H1 (cell line): ENCODE measurements at places on chromosomes 4 and X.

DNA sequence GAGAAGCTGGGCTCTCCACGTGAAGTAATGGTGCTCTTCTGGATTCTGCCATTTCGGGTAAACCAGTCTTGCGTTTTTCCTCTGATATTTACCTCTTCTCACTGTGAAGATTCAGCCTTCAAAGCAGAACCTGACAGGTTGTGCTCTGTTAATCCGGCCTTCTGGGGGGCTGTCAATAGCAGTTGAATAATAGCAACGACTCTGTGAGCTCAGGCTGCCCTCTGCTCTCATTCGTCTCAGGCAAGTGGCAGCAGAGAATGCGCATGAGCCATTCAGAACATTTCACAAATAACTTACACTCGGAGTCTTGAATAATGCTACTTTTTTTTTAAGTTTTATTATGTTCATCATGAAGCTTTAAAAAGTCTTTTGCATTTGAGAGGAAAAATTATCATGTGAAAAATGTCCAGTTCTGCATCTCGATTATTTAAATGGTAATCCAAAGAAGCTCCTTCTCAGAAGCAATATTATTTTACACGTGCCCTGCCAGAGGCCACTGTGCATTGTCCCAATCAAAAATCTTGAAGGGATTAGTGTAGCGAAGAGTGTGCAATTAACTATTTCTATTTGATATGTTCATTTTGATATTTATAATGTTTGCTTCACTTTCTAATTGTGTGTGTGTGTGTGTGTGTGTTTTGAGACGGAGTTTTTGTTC, 354.2 kb upstream of the FAT1 start:
- H3K4me1 ChIP-seq, result no peaks in the 10 kb centered on the region
- H3K36me3 ChIP-seq, result no peaks in the 10 kb centered on the region
- H3K4me3 ChIP-seq, result no peak overlapping the region
- DNase-seq, result no peak
- H3K27ac ChIP-seq, result no peak overlapping the region

DNA sequence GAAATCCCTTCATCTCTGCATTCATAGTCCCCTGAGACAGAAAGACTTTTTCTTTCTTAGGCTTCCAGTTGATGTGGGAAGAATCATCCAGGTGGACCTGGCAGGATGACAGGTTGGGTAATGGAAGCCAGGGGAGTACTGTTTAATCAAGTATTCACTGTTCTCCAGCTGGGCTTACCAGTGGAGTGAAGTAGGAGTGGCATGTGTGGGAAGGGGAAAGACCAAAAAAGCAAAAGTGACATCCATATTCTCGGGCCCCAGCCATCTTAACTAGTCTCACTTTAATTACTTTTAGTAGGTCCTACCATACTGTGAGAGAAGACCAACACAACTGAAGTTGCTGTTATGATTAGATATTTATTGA, 18.5 kb downstream of the VSIG4 start:
- no peak for DNase-seq
- no peak overlapping the region for H3K27ac ChIP-seq
- no peaks in the 10 kb centered on the region for H3K4me1 ChIP-seq
- H3K27me3 ChIP-seq, result no peaks in the 10 kb centered on the region

DNA sequence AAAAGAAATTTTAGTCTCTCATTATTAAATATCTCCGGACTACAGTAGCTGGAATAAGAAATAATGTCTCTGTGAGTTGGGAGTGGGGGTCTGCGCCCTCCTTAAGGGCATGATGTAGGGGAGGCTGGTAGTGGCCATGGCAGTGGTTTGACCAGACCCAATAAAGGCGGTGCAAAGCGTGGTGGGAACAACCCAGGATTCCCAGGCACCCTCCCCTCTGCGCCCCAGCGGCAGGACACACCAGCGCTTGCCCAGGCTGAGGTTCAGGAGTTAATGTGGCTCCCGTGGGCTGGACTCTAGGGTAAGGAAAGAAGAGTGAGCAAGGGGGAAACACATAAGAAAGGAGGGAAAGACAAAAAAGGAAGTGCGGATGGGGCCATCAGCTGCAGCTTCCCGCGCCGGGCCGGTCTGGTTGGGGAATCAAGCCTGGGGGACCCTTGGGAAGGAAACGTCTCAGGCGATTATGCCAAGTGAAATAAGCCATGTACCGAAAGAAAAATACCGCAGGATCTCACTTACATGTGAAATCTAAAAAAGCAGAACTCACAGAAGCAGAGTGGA, 157.5 kb upstream of the SMIM31 start:
- H3K4me1 ChIP-seq, result no peaks in the 10 kb centered on the region
- no peaks in the 10 kb centered on the region for H3K36me3 ChIP-seq
- no peak overlapping the region for H3K4me3 ChIP-seq
- H3K27ac ChIP-seq, result no peak overlapping the region
- no peak for DNase-seq

- no peaks in the 10 kb centered on the region for H3K36me3 ChIP-seq
- H3K27me3 ChIP-seq, result no peaks in the 10 kb centered on the region
- no peak for DNase-seq
- H3K4me1 ChIP-seq, result no peaks in the 10 kb centered on the region
- H3K27ac ChIP-seq, result no peak overlapping the region
- no peak overlapping the region for H3K4me3 ChIP-seq
Measured at GRCh38 chr4:59971952-59972351, 1228.2 kb upstream of the ADGRL3 start.

DNA sequence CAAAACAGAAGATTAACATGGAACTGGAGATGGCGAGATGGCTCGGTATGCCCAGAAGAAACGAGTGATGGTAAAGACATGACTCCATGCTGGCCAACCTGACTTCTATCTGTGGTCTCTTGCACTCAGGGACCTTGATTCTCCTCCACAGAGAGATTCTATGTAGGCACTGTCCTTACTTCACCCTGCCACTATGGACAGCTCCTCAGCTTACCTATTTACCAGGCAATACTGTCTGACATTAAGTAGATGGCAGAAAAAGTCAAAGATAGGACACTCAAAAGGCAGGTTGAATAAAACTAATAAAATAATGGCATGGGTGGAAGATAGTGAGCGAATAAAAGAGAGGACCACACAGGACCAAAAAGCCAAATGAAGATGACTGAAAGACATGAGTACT, 35.2 kb upstream of the NDNF start:
- no peaks in the 10 kb centered on the region for H3K36me3 ChIP-seq
- H3K27me3 ChIP-seq, result no peaks in the 10 kb centered on the region
- H3K4me3 ChIP-seq, result no peak overlapping the region
- H3K27ac ChIP-seq, result no peak overlapping the region
- no peaks in the 10 kb centered on the region for H3K4me1 ChIP-seq

DNA sequence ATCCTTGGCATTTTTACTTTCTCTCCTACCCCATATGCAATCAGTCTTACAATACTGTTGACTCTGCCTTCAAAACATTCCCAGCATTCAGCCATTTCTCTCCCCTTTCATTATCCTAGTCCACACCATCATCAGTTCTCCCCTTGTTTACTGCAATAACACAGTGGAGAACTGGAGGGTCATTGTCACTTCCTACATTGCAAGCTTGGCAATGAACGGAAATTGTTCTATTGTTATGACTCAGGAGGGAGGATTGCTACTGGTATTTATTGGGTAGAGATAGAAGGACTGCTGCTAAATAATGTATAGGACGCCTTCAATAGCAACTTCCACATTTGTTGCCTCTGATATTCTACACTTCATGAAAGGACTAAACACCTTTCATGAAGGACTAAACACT, 231.8 kb downstream of the BANK1 start:
- H3K36me3 ChIP-seq, result no peaks in the 10 kb centered on the region
- no peak overlapping the region for H3K27ac ChIP-seq
- no peaks in the 10 kb centered on the region for H3K27me3 ChIP-seq
- DNase-seq, result no peak
- H3K4me1 ChIP-seq, result no peaks in the 10 kb centered on the region
- H3K4me3 ChIP-seq, result no peak overlapping the region

DNA sequence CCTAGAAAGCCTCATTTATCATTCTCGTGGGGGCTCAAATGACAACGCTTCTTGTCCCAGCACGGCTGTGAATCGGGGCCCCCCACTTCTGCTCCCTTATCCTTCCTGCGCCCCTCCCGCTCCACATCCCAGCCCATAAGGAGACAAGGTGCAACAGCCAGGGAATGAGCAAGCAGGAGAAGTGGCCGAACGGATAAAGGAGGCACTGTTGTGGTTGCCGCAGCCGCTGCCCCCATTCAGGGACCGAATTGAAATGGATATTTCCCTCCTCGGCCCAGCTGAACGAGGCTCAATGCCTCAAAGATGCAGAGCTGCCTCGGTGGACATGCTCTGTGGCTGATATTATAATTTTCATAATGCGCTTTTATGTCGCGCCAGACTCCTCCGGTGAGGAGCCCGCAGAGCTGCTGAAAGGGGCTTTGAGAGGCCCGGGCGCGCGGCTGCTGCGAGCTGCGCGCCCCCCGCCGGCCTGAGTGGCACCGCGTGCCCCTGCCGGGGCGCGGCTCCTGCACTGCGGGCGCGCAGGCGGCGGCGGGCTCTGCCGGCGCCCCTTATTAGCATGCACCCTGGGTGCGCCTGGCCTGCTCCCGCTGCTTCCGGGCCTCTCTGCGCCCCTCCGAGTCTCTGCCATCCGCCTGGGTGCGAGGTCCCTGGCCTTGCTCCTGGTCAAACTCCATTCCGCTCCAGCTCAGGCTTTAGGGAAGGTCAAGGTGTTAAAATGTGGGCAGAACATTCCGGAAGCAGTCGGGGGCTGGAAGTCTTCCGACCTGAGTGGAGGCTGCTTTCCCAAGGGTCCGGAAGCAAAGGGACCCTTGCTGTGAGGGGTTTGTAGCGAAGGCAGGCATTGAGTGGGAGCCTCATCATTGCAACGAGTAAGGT, 68.2 kb upstream of the TMEM33 start:
- H3K27me3 ChIP-seq, result peaks cover 85% of the 10 kb centered on the region
- H3K4me1 ChIP-seq, result peaks cover 25% of the 10 kb centered on the region
- peak; percentile 72 for DNase-seq
- H3K27ac ChIP-seq, result no peak overlapping the region
- H3K36me3 ChIP-seq, result no peaks in the 10 kb centered on the region

- no peaks in the 10 kb centered on the region for H3K27me3 ChIP-seq
- no peak overlapping the region for H3K4me3 ChIP-seq
- H3K36me3 ChIP-seq, result no peaks in the 10 kb centered on the region
- no peak for DNase-seq
- no peak overlapping the region for H3K27ac ChIP-seq
Measured at GRCh38 chr4:108540536-108540935, 79.8 kb upstream of the RPL34 start.

- no peaks in the 10 kb centered on the region for H3K27me3 ChIP-seq
- no peak for DNase-seq
- H3K4me1 ChIP-seq, result no peaks in the 10 kb centered on the region
Measured at GRCh38 chrX:106302304-106302703, 134.2 kb downstream of the PWWP3B start.

DNA sequence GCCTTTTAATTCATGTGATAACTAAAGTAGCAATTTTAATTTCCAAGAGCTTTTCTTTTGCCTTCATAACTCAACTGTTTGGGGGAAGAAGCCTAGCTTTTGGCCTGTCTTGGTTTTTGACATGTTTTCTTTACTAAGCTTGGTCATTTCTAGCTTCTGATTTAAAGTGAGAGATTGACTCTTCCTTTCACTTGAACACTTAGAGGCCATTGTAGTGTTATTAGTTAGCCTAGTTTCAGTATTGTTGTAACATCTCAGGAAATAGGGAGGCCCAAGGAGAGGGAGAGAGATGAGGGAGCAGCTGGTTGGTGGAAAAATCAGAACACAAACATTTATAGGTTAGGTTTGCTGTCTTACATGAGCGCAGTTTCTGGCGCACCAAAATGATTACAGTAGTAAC, 44.8 kb downstream of the DCLK2 start:
- H3K27me3 ChIP-seq, result no peaks in the 10 kb centered on the region
- H3K27ac ChIP-seq, result no peak overlapping the region
- no peaks in the 10 kb centered on the region for H3K4me1 ChIP-seq
- no peak overlapping the region for H3K4me3 ChIP-seq
- no peak for DNase-seq

- no peak overlapping the region for H3K27ac ChIP-seq
- H3K4me1 ChIP-seq, result no peaks in the 10 kb centered on the region
- no peaks in the 10 kb centered on the region for H3K36me3 ChIP-seq
- H3K27me3 ChIP-seq, result no peaks in the 10 kb centered on the region
- H3K4me3 ChIP-seq, result no peak overlapping the region
Measured at GRCh38 chr4:142467088-142467487, 379.0 kb downstream of the INPP4B start.

DNA sequence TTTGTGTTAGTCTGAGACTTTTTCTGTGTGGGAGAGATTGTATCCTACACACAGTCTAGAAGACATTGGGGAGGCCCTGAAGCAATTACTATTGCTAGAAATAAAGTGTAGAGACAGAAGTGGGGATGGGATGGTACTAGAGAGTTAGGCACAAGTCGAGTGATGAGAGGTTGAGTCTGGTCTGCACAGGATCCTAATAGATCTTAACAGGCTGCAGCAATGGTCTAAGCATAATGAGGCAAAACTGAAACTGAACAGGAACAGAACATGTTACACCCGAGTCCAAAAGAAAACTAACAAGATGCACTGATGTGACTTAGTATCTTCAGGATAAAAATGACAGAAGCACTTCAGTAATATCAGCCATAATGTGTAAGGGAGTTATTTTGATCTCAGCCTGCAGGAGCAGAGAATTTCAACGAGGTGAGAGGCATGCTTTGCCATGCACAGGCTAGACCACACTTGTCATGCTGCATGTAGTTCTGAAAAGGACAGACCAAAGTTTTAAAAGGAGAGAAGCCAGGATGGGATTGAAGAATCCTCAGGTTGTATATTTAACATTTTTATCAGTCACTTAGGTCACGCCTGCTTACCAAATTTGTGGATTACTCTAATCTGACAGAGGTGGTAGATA, 205.8 kb upstream of the BOD1L1 start:
- H3K27ac ChIP-seq, result no peak overlapping the region
- H3K4me3 ChIP-seq, result no peak overlapping the region
- H3K4me1 ChIP-seq, result no peaks in the 10 kb centered on the region
- H3K36me3 ChIP-seq, result no peaks in the 10 kb centered on the region
- H3K27me3 ChIP-seq, result no peaks in the 10 kb centered on the region

DNA sequence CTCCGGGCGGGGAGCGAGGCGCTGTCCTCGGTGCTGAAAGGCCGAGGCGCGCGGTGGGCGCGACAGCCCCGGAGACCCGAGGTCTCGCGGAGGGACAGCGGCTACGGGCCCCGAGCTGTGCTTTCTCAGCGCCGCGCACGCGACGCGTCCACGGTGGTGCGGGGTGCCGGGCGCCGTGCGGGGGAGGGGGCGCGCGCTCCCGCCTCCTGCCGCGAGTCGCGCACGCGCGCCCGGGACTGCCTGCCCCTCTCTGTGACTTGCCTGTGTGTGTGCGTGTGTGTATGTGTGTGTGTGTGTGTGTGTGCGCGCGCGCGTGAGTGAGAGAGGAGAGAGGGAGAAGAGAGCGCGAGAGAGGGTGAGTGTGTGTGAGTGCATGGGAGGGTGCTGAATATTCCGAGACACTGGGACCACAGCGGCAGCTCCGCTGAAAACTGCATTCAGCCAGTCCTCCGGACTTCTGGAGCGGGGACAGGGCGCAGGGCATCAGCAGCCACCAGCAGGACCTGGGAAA, at the start of gene GRIA2:
Gene GRIA2, plus strand, starts transcription at position 358 of the 511 bp plus-strand sequence. CDS start 315 bp downstream, outside the sequence.
- no peak within 1 kb of the TSS for H3K27ac ChIP-seq
- no peaks in the 10 kb centered on the region for H3K36me3 ChIP-seq
- peak within 1 kb of the TSS; percentile 81 for H3K4me3 ChIP-seq
- peak; percentile 86 for DNase-seq
- H3K27me3 ChIP-seq, result peaks cover 47% of the 10 kb centered on the region
- 0 out of 2 replicates have a peak, but pooled peaks cover 2% of the 10 kb centered on the region for H3K4me1 ChIP-seq
